ENCODE measurements at places on chromosomes 1 and 21. TPM values are rescaled to one million over a fixed set of nuclear protein-coding genes. Genes with fewer than 3 reads are reported as not detected.

DMRTA2 gene
- not detected for polyA plus RNA-seq

OLIG2 gene
- not detected for polyA plus RNA-seq

KCNH1 gene
- polyA plus RNA-seq: 0.20 TPM

VASH2 gene
- polyA plus RNA-seq: 1.2 TPM

CD84 gene
- not detected for polyA plus RNA-seq

- H3K36me3 ChIP-seq: no peaks in the 10 kb centered on the region
- peaks cover 4% of the 10 kb centered on the region for H3K4me1 ChIP-seq
- no peak overlapping the region for H3K4me3 ChIP-seq
- H3K27me3 ChIP-seq: no peaks in the 10 kb centered on the region
These were observed 24.1 kb upstream of the HPDL start for GRCh38 chr1:45302505-45303150.

- peak; percentile 6 for DNase-seq
- H3K27me3 ChIP-seq: peaks cover 2% of the 10 kb centered on the region
- H3K27ac ChIP-seq: no peak overlapping the region
- no peaks in the 10 kb centered on the region for H3K36me3 ChIP-seq
These were observed 34.8 kb upstream of the CFAP126 start for GRCh38 chr1:161402446-161402845.

DNA sequence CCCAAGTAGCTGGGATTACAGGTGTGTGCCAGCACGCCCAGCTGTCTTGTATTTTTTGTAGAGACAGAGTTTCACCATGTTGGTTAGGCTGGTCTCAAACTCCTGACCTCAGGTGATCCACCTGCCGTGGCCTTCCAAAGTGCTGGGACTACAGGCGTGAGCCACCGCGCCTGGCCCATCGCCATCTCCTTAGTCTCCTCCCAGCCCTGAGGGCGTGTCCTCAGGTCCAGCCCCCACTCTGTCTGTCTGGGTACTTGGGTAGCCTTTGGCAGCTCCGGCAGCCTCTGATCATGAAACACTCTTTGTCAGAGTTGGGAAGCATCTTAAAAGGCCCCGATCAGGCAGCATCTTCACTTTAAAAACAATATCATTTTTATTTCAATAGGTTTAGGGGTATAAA is 90.3 kb upstream of the DISP3 start:
- H3K4me1 ChIP-seq: no peaks in the 10 kb centered on the region
- no peak overlapping the region for H3K4me3 ChIP-seq
- no peaks in the 10 kb centered on the region for H3K36me3 ChIP-seq
- no peak overlapping the region for H3K27ac ChIP-seq

GRCh38 chr1:24204116-24204515 is 17.0 kb upstream of the IFNLR1 start:
- no peak overlapping the region for H3K4me3 ChIP-seq
- no peak overlapping the region for H3K27ac ChIP-seq
- no peak for DNase-seq
- peaks cover 24% of the 10 kb centered on the region for H3K27me3 ChIP-seq
- peaks cover 2% of the 10 kb centered on the region for H3K4me1 ChIP-seq

DNA sequence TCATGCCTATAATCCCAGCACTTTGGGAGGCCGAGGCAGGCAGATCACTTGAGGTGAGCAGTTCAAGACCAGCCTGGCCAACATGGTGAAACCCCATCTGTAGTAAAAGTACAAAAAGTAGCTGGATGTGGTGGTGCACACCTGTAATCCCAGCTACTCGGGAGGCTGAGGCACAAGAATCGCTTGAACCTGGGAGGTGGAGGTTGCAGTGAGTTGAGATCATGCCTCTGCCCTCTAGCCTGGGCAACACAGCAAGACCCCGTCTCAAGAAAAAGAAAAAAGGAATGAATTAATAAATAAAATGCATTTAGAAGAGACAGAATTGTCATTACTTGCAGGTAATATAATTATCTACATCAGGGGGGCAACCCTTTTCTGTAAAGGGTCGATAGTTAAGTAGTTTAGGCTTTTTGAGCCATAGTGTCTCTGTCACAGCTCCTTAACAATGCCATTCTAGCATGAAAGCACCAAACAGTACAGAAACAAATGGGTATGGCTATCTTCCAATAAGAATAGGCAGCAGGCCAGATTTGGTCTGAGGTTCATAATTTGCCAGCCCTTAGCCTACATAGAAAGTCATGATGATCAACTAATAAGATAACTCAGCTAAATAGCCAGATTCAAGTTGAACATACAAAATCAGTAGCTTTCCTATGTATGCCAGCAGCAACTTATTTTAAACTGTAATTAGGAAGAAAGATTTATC is 56.8 kb downstream of the RPRD2 start:
- peak; percentile 39 for DNase-seq
- no peaks in the 10 kb centered on the region for H3K4me1 ChIP-seq
- H3K4me3 ChIP-seq: no peak overlapping the region
- H3K36me3 ChIP-seq: peaks cover 2% of the 10 kb centered on the region
- H3K27ac ChIP-seq: no peak overlapping the region
- no peaks in the 10 kb centered on the region for H3K27me3 ChIP-seq

DNA sequence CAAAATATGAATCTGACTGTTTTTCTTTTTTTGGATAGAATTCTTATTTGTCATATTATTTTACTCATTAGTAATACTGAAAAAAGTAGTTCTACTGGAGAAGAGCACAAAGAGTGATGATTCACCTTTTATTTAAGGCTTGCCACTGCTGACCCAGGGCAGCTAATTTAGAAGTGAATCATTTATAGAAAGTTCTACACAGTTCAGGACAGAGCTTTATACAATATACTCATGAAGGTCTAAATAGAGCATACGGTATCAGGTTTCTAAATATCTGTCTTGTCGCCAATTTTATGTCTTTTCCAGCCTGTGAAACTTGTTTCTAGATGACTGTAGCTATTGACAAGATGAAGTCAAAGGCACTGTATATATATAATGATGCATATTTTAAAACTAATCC is 25.0 kb downstream of the GIPC2 start:
- no peaks in the 10 kb centered on the region for H3K36me3 ChIP-seq
- H3K4me1 ChIP-seq: peaks cover 1% of the 10 kb centered on the region
- H3K4me3 ChIP-seq: no peak overlapping the region
- peak; percentile 94 for DNase-seq
- H3K27ac ChIP-seq: no peak overlapping the region
- H3K27me3 ChIP-seq: no peaks in the 10 kb centered on the region

- no peak overlapping the region for H3K27ac ChIP-seq
- no peak overlapping the region for H3K4me3 ChIP-seq
- no peaks in the 10 kb centered on the region for H3K4me1 ChIP-seq
- peaks cover 32% of the 10 kb centered on the region for H3K27me3 ChIP-seq
These were observed 4.2 kb upstream of the KRTAP12-1 start for GRCh38 chr21:44686000-44686781.

DNA sequence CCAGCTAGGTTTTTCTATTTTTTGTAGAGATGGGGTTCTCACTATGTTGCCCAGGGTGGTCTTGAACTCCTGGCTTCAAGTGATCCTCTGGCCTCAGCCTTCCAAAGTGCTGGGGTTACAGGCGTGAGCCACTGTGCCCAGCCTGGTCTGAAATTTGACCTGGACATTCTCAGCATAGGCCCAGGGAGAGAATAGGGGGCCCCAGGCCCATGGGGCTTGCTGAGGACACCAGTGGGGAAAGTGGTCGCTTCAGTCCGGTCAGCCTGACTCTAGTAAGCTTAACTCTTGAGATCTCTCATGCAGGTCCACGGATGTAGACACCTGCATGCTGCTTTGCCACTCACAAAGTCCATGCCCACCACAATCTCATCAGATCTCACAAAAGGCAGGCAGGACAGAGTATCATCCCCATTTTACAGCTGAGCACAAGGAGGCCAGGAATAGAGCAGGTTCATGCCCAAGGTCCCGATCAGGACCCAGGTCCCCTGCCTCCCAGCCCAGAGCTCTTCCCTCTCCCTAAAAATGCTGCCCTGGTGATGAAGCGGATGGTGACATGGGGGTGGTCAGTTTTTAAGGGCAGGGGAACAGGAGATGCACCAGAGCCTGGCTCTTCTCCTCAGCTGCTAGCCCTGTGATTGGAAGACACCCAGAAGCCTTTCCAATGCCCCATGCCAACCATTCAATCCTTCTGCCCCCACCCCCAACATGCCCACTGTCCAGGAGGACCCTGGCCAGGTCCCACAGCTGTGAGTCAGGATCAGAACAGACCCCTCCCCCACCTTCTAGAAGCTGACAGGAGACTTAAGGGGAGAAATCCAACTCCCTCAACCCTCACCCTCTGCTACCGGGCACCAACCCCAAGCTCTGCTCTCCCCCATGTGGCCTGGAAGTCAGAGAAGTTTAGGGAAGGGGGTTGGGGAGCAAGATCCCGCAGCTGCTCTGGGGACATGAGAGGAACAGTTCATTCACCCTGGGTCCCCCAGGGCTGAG is 1.8 kb downstream of the FHL3 start:
- peaks cover 33% of the 10 kb centered on the region for H3K4me1 ChIP-seq
- H3K27ac ChIP-seq: peak overlapping the region; percentile 88
- DNase-seq: peak; percentile 41
- H3K4me3 ChIP-seq: peak overlapping the region; percentile 92

- peaks cover 26% of the 10 kb centered on the region for H3K4me1 ChIP-seq
- no peak overlapping the region for H3K27ac ChIP-seq
- peak; percentile 55 for DNase-seq
- no peaks in the 10 kb centered on the region for H3K27me3 ChIP-seq
- no peak overlapping the region for H3K4me3 ChIP-seq
These were observed 41.5 kb downstream of the BACH1 start for GRCh38 chr21:29340228-29340627.

DNA sequence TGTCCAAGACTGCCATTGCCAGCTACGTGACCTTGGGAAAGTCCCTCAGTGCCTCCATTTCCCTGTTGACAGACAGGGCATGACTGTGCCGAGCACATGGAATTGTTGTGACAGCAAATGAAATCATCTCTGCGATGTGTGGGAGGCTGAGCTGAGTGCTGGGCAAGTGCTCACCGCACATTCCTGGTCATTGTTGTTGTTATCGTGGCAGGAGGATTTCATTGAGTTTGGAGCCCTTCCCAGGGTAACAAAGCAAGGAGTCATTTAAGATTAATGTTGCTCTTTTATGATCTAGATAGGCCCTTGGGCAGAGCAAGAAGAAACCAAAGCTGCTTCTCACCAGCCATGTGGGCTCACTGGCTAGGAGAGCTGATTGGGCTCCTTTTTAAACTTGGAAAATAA is 39.6 kb upstream of the ITPKB start:
- H3K27ac ChIP-seq: no peak overlapping the region
- peak; percentile 88 for DNase-seq
- H3K4me1 ChIP-seq: peaks cover 2% of the 10 kb centered on the region
- peaks cover 8% of the 10 kb centered on the region for H3K27me3 ChIP-seq

DNA sequence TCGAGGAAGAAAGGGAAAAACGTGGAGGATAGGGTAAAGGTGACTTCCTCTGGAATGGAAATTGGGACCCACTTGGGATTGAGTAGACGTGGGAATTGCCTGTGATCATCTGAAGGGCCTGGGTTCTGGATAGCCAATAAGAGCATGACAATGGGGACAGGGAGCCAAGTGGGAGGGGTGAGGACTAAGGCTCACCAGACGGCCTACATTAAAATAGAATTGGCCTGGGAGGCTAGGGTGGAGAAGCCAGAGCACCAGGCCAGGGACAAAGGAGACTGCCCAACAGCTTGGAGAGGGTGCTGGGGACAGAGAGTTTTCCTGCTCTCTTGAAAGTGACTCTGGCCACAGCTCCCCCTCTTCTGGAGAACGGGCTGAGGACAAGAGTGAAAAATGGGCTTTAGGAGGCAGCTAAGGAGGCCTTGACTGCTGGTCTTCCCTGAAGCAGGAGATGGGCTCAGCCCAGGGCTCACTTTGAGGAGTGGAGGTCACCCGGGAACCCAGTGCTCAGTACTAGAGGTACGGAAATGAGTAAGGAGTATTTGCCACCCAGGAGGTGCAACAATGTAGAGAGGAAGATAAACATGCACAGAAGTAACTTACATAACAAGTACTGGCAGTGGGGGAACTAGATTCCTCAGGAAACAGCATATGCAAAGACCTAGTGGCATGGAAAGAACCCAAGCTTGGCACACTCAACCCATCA is 18.8 kb downstream of the INKA2 start:
- no peak overlapping the region for H3K27ac ChIP-seq
- H3K4me1 ChIP-seq: peaks cover 12% of the 10 kb centered on the region
- peaks cover 2% of the 10 kb centered on the region for H3K36me3 ChIP-seq
- no peaks in the 10 kb centered on the region for H3K27me3 ChIP-seq
- H3K4me3 ChIP-seq: no peak overlapping the region

- no peak overlapping the region for H3K4me3 ChIP-seq
- H3K4me1 ChIP-seq: peaks cover 2% of the 10 kb centered on the region
- no peak overlapping the region for H3K27ac ChIP-seq
- no peak for DNase-seq
- H3K27me3 ChIP-seq: 0 out of 2 replicates have a peak, but pooled peaks cover 2% of the 10 kb centered on the region
- H3K36me3 ChIP-seq: no peaks in the 10 kb centered on the region
These were observed 141.8 kb downstream of the HIVEP3 start for GRCh38 chr1:41776891-41777441.

GRCh38 chr21:30779249-30779648 is 24.0 kb upstream of the KRTAP21-1 start:
- no peak for DNase-seq
- no peaks in the 10 kb centered on the region for H3K4me1 ChIP-seq

DNA sequence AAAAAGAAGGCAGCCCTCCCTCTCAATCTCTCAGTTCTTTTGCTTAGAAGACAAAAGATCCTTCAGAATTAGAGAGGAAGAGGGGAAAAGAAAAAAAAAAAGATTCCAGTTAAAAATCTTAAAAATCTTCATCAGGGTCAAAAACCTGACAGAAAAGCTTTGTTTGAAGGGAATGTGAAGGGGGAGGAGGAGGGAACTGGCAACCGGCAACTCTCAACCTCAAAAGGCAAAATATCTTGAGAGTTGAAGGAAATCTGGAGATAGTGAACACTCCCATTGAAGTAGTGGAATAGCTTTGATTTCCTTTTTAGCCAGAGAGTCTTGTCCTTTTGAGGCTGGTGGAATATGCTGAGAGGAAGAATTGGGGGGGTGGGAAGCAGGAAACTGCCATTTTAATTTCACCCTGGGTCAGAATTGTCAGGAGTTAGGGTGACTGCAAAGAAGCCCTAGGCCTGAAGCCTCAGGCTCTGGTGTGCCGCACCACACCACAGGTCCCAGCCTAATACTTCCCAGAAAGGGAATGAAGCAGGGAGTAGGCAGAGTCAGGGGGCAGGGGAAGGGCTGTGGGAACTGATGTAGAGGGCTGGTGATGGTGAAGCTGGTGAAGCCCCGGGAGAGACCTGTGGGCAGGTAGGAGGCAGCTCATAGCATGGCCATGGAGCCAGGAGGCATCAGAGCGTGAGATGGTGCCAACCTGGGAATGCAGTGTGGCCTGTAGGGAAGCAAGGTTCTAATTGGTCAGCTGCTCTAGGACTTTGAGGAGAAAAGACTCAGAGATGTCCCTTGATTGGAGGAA is 24.6 kb downstream of the KIRREL1 start:
- no peak overlapping the region for H3K4me3 ChIP-seq
- H3K36me3 ChIP-seq: peaks cover 10% of the 10 kb centered on the region
- no peaks in the 10 kb centered on the region for H3K27me3 ChIP-seq
- DNase-seq: no peak

GRCh38 chr21:19853061-19853460 is 1145.1 kb upstream of the NCAM2 start:
- no peaks in the 10 kb centered on the region for H3K36me3 ChIP-seq
- H3K27me3 ChIP-seq: no peaks in the 10 kb centered on the region
- no peaks in the 10 kb centered on the region for H3K4me1 ChIP-seq
- H3K27ac ChIP-seq: no peak overlapping the region
- H3K4me3 ChIP-seq: no peak overlapping the region
- no peak for DNase-seq

GRCh38 chr1:209873067-209873799 is 45.5 kb downstream of the UTP25 start:
- no peaks in the 10 kb centered on the region for H3K27me3 ChIP-seq
- no peak overlapping the region for H3K4me3 ChIP-seq
- peaks cover 2% of the 10 kb centered on the region for H3K4me1 ChIP-seq
- no peak overlapping the region for H3K27ac ChIP-seq
- H3K36me3 ChIP-seq: no peaks in the 10 kb centered on the region

Data from IMR-90 (cell line).